ENCODE measurements at places on chromosomes 16 and 17.

GRCh38 chr17:17375841-17376240 is 72.7 kb downstream of the NT5M start:
- no peak for DNase-seq

- no peak for DNase-seq
These were observed at the start of gene ORAI3 for GRCh38 chr16:30948667-30949649. Gene ORAI3, plus strand, starts transcription at chr16:30949068. Its CDS starts 222 bp downstream, at chr16:30949290.

DNA sequence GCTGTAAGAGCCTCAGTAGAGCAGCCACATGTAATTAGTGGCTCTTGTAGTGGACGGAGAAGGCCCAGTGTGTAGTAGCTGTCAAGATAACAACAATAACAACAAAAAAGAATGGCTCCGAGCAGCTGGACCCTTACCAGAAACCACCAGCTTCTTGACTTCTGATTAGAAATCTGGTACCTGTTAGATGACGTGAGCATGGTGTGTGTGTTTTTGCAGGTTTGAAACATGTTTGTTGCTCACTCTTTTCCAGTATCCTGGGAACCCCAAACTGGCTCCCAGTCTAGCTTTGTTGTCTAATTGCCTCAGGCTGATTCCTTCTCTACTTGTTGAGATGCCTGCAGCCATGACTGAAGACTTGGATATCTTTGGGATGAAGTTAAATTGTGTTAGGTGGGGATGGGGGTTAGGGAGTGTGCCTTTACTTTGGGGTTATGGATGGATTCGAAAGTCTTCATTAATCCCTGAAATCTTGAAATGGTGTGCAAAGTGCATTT is 21.0 kb downstream of the IGF2BP1 start:
- no peak for DNase-seq

DNA sequence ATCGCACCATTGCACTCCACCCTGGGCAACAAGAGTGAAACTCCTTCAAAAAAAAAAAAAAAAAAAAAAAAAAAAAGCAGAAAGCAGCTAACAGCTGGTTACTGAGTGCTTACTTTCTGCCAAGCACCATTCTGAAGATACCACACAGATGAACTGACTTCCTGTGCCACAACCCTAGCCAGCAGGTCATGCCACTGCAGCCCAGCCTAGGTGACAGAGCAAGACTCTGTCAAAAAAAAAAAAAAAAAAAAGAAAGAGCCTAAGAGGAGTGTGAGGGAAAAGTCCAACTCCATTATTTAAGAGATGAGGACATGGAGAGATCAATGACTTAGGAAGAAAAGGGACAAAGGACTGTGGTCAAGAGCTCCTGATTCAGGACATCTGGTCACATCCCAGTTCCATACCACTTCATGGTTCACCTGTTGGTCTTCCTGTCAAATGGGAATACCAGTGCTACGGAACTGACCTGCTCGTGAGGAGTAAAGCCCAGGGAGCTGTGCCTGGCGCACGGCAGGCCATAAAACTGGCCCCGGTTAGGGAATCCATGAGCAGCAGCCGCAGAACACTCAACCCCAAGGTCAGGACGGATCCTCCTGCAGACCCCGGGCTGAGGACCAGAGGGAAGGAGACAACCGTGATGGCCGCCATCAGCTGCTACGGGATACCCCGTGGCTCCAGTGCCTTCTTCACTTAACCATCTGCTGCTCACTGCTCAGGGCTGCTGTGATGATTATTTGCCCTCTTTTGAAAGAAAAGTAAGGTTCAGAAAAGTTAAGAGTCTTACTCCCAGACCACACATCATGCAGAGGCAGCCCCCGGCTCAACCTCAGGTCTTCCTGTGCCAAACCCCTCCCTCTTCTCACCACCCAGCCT is 950 bp downstream of the KLHDC4 start:
- DNase-seq: no peak

DNA sequence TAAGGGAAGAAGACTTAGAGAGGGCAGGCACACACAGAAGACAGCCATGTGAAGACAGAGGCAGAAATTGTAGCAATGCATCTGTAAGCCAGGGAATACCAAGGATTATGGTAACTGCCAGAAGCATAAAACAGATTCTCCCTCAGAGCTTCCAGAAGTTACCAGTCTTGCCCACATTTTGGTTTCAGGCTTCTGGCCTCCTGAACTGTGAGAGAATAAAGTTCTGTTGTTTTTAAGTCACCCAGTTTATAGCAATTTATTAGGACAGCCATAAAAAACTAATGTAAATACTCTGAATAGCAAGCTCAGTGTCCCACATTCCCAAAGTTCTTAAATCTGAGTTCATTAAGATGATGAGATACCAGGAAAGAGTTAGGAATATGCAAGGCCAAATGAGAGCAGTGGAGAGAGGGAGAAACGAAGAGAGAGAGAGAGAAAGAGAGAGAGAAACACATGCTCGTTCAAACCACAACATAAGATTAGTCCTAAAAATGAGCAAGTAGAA is 123.4 kb downstream of the HS3ST3A1 start:
- no peak for DNase-seq

- DNase-seq: no peak
These were observed 30.2 kb downstream of the MSI2 start for GRCh38 chr17:57286399-57287105.

- DNase-seq: no peak
These were observed 30.0 kb downstream of the SF3B3 start for GRCh38 chr16:70553645-70554044.

- no peak for DNase-seq
These were observed 18.7 kb downstream of the ZNF200 start for GRCh38 chr16:3216263-3216640.

All from stimulated activated CD8-positive, alpha-beta memory T cell treated with anti-CD3 and anti-CD28 coated beads, Interleukin-4, amount 100 ng/mL, for 4 hours (primary cell).